ENCODE measurements at places on chromosomes 12 and 14.

DNA sequence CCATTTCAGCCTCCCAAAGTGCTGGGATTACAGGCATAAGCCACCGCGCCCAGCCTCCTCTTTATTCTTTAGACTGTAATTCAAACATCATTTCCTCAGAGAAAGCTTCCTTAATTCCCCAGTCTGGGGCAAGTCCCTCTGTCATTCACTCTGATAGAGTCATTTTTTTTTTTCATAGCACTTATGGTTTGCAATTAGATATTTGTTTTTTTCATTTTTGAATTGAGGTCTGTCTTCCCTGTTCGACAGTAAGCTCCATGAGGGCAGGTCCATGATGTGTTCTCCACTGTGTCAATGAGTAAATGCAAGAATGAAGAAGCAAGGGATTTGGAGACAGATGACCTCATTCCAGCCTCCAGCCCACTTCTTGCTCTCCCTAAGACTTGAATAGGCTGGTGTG, 12.1 kb downstream of the ASIC1 start:
- peak; percentile 46 for DNase-seq

- DNase-seq, result peak; percentile 16
These were observed 45.4 kb downstream of the DCAF5 start for GRCh38 chr14:69107407-69108003.

DNA sequence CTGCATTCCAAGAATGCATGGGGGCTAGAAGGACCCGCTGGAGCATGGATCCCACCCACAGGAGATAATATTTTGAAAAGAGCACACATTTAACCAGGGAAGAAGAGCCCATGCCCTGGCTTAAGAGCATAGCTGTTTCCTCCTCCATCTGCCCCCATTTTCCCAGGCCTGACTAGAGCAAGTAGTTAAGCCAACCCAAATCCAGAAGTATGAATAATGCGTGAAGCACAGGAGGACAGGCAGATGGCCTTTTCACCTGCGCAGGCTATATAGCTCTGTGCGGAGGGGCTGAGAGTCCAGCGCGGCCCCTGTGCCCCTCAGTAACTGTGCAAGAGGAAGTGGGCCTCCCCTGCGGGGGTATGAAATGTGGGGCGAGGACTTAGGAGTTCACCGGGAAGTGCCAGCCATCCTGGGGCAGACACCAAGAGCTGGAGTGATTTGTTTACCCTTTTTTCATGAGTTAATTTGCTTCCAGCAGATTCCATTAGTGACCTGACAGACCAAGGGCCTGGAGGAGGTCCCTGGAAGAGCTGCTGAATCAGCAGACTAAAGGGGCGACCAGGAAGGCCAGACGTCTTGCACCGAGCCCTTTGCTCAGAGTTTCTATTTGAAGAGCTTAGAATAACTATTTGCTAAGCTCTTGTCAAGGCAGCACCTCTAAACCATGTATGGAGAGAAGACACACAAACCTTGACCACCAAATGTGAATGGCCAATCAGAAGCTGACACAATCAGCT, 37.2 kb downstream of the DPF3 start:
- no peak for DNase-seq

- DNase-seq, result no peak
These were observed 746.8 kb downstream of the DIO2 start for GRCh38 chr14:79464468-79464867.

GRCh38 chr14:29236848-29237247, 470.3 kb downstream of the FOXG1 start:
- DNase-seq, result no peak

DNA sequence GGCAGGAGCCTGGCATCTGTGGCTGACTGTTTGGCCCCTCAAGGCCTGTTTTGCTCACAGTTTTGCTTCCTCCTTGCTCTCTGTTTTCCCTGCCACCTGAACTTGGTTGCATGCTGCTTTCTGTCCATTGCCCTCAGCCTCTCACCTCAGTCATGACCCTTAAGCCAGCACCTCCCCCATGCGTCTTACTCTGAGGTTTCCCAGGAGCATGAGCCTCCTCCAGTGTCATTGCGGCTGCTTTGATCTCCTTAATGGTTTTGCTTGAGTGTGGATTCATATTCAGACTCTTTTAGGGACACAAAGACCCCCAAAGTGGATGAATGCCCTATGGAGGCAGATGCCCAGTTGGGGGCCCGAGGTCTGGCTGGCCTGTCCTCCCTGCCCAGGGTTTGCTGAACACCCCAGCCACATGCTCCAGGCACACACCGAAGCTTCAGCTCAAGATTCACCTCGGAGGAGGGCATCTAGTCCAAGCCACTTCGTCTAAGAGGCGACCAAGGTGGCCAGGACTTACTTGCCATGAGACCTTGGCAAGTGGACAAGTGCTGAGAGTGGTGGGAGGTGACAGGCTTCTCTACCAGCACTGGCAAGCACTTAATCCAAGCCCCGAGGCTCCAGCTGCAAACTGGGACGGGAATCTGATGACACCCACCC, 95.4 kb upstream of the DIO3 start:
- no peak for DNase-seq

GRCh38 chr12:42589465-42590329, at the start of gene PRICKLE1:
PRICKLE1 (minus strand) TSS chr12:42589746; CDS start chr12:42472516, 117,230 bp downstream.
- peak; percentile 62 for DNase-seq

GRCh38 chr12:120971299-120972180, 6.8 kb upstream of the HNF1A start:
- peak; percentile 79 for DNase-seq

Data from inflammatory macrophage treated with lipopolysaccharide for 1 hour (primary cell).